ENCODE measurements at places on chromosomes 6 and 20.
A peak's percentile ranks its signal among the peaks of the same experiment; 100 is the strongest.

DNA sequence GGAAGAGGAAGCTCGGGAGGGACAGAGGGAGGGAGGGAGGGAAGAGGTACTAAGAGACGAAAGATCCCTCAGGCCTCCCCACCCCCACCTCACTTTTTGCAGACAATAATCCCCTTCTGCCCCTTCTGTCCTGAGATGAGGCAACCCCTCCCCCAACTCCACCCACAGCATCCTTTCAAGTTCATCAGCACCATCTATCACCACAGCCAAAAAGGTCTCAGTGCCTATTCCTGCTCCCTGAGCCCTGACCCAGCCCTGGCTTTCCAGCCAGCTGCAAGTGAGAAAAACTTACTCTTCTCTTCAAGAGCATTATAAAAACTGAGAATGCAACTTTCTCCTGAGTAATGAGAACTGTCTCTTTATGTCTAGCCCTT is 133.2 kb upstream of the LRFN2 start:
- DNase-seq, result no peak

DNA sequence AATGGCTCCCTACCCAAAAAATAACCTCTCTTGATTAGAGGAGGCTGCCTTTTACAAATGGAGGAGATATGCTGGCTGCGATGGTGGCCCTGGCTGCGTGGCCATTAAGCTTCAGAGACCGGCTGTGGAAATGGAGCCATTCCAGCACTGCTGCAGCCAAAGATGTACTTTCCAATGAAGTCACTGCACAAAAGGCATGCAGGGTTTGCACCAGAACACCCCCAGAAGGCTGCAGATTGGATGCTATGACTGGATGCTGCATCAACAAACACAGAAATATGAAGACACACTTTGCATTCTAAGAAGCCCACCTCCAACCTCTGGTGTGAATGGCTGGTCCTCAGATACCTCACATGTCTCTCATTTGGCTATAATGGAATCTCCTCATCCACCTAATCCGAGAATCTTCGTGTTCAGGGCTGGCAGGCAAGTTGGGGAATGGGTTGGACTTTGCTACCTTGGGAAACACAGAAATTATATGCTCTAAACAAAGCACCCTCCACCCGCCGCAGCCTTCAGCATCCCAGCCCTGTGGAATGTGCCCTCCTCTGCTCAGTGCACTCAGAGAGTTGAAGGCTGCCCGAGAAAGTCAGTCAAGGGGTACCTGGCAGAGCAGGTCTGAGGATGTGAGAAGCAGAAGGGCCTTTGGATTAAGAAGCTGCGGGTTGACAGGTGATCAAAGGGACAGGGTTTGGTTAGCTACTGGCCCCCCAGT is 35.3 kb downstream of the APCDD1L start:
- no peak for DNase-seq

GRCh38 chr6:626236-626635 is 30.7 kb downstream of the HUS1B start:
- peak; percentile 83 for DNase-seq

DNA sequence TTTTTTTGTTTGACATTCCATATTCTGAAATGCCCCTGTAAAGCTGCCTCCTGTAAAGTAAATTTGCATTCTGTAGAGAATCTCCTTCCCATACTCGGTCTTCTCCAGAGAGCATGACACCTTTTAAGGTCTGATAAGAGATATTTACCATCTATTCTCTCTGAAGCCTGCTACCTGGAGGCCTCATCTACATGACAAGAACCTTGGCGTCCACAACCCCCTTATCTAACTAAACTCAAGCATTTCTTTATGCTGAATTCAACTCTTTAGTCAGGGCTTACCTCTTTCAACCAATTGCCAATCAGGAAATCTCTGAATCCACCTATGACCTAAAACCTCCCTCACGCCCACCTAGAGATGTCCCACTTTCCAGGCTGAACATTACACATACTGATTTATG is 51.6 kb downstream of the FAM184A start:
- no peak for DNase-seq

GRCh38 chr6:158539413-158539812 is 20.5 kb upstream of the TMEM181 start:
- DNase-seq, result no peak

DNA sequence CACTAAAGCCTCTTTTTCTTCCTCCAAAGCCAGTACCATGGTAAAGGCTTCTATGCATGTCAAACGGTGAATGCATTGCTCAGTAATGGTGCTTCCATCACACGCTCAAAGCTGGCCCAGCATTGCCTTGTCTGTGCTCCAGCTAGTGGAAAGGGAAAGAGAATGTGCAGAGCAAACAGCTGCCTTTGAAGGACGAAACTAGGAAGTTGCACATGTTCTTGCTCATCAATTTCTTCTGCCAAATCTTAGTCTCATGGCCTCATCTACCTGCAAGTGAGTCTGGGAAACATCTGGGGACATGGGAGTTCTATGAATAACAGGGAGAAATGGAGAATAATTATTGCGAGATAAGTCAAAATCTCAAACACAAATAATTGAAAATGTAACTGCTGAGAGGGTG is 216.5 kb upstream of the SSTR4 start:
- no peak for DNase-seq

GRCh38 chr6:161082215-161082614 is 90.6 kb downstream of the MAP3K4 start:
- DNase-seq, result no peak

- no peak for DNase-seq
These were observed 467.6 kb downstream of the DHX35 start for GRCh38 chr20:39429726-39430125.

- no peak for DNase-seq
These were observed 578 bp upstream of the PTCHD4 start for GRCh38 chr6:48111575-48111974.

GRCh38 chr6:137076277-137077068 is 31.7 kb upstream of the IL20RA start:
- peak; percentile 90 for DNase-seq

GRCh38 chr6:37819802-37820717 is 533 bp downstream of the ZFAND3 start:
- DNase-seq, result peak; percentile 52

GRCh38 chr20:52766645-52767435 is 205.3 kb upstream of the TSHZ2 start:
- no peak for DNase-seq

DNA sequence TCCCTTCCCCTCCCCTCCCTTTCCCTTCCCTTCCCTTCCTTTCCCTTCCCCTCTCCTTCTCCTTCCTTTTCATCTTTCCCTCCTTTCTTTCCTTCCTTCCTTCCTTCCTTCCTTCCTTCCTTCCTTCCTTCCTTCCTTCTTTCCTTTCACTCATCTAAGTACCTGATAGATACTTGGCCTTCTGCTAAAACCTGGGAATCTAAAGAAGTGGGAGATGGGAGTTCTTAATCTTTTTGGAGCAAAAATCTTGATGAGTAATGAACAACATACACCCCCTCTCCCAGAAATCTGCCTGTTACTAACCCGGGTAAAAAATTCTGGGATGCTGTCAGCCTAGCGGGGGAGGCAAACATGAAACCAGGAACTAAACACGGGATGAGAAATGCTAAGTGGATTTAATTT is 100.7 kb downstream of the VEGFA start:
- peak; percentile 66 for DNase-seq

DNA sequence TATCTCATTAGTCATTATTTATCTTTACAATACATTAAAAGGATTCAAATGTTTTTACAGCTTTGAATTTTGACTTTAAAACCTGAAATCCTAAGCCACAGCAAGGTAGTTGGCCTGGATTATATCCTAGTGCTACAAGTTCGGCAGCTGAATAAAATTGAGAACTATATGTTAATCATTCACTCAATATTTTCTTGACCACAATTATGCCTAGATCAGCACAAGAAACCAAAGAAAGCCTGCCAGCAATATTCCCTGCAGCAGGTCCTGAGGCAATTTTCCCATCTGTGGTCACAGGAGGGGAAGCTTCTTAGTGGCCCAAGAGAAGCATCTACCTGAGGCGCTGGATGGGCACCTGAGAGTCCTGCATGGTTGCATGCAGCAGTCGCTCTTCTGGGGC is 183.5 kb downstream of the GMDS start:
- no peak for DNase-seq

DNA sequence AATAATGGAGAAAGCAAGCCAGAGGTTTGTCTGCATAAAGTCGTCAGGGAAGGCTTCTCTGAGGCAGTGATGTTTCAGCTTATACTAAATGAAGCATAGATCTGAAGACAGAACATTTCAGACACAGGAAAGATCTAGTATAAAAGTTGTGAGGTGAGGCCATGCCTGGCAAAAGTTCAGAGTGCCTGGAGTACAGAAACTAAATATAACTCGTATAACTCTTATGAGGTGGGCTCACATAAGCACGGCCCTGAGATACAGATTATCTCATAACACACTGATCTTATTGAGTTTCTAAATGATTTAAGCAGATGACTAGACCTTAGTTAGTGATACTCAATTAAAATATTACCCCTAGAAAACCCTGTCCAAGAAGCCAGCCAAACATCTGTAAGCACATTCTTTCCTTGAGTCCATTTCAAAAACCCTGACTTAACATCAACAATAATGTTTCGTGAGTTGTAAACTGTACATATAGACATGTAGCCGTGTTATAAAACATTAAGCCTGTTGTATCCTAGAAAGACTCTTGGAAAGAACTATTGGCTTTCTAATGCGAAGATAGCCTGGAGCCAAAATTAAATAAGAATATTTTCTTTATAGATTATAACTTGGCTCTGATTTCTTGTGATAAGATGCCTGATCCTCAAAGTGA is 667.6 kb downstream of the TENT5A start:
- no peak for DNase-seq

GRCh38 chr20:63553933-63554290 is at the start of gene FNDC11:
TSS of gene FNDC11 (plus strand) at chr20:63554159. CDS start at chr20:63555664, 1,505 bp downstream.
- peak; percentile 91 for DNase-seq

DNA sequence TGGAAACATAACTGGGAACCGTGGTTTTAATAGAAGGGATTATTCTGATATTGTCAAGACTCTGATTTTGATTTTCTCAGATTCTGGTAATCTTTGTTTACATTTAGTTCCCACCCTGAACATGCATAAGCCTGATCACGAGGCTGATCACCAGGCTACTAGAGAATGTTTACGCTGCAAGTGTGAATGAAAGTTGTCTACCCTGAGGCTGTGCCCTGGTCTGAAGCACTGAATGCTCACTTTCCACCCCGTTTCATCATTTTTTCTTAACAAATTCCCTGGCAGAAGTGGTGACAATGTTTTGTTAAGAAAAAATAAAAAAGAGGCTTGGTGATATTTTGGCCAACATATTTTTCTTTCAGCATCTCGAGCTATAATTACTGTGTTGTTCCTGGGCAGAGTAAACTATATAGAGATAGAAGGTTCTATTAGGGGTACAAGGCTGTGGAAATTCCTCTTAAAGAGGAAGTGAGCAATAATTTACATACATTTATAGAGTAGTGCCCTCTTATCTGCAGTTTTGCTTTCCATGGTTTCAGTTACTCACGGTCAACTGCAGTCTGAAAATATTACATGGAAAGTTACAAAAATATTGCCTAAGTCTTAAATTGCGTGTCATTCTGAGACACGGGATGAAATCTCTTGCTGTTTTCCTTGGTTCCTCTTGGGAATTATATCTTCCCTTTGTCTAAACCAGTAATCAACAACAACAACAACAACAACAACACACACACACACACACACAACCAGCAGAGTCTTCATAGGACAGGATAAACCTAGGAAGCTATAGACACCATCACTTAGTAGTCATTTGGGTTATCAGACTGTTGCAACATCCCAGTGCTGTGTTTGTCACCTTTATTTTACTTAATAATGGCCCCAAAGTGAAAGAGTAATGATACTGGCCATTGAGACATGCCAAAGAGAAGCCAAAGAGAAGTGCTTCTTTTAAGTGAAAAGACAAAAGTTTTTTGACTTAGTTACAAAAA is 566.6 kb upstream of the CITED2 start:
- no peak for DNase-seq

DNA sequence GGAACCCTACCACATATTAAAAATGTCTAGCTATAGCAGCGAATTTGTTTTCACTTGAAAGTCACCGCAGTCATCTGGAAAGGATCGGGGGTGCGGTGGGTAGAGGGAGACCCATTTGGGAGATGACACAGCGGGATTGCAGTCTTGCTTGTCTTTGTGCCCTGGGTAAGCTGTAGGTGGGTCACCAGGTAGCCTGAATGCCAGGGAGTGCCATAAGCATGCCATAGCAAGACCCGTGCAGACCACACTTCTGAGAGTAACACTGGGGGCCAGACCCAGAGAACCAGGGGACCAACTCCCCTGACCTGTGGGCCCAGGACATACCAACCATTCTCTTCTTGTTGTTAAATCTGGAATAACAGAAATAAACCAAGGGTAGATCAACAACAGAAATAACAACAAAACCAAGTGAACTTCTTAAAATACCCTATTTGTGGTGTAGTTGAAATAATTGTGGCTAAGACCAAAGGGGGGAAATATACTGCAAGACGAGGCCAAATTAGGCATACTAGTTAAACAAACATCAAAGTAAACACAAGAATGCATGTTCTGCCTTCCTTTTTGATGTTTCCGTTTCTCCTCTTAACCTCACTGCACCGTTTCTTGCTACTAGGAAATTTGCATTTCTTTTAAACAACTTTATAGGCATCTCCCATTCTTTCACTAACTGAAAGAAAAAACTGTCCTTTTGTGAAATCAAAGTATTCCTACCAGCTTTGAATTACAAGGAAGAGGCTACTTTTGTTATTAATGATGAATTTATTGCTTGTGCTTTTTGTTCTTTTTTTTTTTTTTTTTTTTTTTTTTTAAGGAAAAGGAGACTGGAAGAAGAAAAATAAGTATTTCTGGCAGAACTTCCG is 128.2 kb downstream of the SASH1 start:
- DNase-seq, result peak; percentile 23

DNA sequence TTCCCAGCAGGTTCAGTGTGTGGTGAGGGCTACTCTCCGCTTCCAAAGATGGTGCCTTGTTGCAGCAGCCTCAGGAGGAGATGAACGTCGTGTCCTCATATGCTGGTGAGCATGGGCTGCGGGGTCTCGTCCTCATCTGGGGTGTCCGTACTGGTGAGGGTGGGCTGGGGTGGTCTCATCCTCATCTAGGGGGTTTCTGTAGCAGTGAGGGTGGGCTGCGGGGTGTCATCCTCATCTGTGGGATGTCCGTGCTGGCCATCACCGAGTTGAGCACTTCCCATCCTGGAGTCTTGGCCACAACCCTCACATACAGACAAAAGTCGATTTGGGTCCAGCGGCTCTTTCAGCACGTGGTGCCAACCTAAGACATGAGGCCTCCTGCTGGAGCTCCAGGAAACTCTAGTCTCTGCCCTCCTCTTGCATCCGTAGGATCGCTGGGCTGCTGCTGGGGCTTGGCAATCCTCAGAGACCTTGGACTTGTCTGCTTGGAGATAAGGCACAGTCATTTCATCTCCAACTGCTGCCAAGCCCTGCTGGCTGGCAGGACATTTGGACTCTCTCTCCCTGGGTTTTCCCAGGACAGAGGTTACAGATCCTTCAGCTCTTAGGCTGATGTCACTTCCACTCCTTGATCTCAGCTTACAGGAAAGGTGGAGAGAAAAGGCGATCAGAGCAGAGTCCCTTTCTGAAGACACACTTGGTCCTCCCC is 160.4 kb downstream of the PACRG start:
- no peak for DNase-seq

DNA sequence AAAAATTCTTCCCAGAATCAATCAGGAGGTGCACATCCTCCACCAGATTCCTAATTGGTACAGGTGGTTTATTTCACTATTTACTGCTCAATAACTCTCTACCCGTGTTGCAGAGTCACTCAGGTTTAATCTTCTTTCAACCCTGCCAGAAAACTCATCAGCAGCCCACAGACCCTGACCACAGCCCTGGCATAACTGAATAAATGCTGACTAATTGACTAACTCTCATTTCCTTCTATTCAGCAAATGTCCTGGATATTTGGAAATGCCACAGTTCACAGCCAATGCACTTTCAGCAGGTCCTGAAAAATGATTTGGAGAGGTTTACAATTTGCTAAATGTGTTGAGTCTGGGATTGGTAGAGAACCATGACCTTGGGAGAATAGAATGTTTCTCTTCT is 62.3 kb downstream of the TRMT6 start:
- DNase-seq, result no peak
